ENCODE measurements at places on chromosomes 7 and 10. TPM values are rescaled to one million over a fixed set of nuclear protein-coding genes. Genes with fewer than 3 reads are reported as not detected.

- no peak overlapping the region for H3K4me3 ChIP-seq
- no peaks in the 10 kb centered on the region for H3K27me3 ChIP-seq
- no peak for DNase-seq
- H3K27ac ChIP-seq, result no peak overlapping the region
- H3K4me1 ChIP-seq, result peaks cover 10% of the 10 kb centered on the region
Observed at GRCh38 chr7:7220821-7221220, 38.5 kb downstream of the C1GALT1 start.

- no peak for DNase-seq
- H3K27ac ChIP-seq, result no peak overlapping the region
- H3K27me3 ChIP-seq, result no peaks in the 10 kb centered on the region
- H3K4me1 ChIP-seq, result no peaks in the 10 kb centered on the region
Observed at GRCh38 chr10:70560511-70560941, 42.0 kb downstream of the PRF1 start.

- no peaks in the 10 kb centered on the region for H3K27me3 ChIP-seq
- no peak overlapping the region for H3K27ac ChIP-seq
Observed at GRCh38 chr7:147053746-147054145, 937.1 kb downstream of the CNTNAP2 start.

- H3K36me3 ChIP-seq, result no peaks in the 10 kb centered on the region
- H3K27me3 ChIP-seq, result no peaks in the 10 kb centered on the region
- no peaks in the 10 kb centered on the region for H3K4me1 ChIP-seq
Observed at GRCh38 chr10:99888622-99889021, 106.2 kb downstream of the ABCC2 start.

DNA sequence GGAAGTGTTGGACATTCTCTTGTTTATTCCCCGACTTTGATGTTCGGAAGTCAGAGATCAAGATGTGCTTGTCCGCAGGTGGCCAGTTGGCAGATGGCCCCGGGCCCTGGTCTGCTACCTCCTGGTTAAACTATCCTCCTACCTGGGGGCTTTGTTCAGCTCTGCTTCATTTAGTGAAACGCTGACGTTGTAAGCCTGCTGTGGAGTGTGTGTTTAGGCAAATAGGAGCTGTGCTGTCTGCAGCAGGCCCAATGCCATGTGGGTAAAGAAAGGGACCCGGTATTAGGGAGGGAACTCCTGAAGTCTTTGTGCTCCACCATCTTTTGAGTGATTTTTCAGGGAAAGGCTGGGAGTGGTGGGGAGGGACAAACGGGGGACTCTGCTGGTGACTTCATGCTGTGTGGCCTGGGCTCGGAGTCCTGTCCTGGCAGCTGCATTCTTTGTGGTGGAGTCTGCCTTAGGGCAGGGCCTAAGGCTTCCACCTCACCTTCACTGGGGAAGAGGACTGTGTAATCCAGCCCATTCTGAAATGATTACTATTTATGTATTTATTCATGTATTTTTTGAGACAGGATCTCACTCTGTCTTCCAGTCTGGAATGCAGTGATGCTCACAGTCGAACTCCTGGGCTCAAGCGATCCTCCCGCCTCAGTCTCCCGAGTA, 171.1 kb upstream of the KLF6 start:
- no peaks in the 10 kb centered on the region for H3K27me3 ChIP-seq
- DNase-seq, result no peak
- no peak overlapping the region for H3K27ac ChIP-seq
- H3K36me3 ChIP-seq, result no peaks in the 10 kb centered on the region
- no peaks in the 10 kb centered on the region for H3K4me1 ChIP-seq
- H3K4me3 ChIP-seq, result no peak overlapping the region

DNA sequence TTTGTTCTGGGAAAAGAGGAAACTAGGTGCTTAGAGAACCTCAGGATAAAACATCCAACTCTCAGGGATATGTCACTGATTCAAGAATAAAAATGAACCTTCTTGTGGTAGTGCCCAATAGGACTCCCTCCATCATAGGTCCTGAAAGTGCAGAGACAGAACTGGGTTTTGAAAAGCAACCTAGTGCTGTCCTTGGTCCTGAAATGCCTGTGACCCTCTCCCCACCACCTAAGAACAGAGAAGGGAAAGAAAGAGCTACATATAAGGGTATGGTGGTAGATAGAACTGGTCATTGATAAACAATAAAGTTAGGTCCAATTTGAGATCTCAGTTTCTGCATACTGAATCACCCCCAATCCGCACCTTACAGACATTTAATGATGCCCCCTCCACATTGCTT, 953.3 kb downstream of the XPNPEP1 start:
- H3K4me1 ChIP-seq, result no peaks in the 10 kb centered on the region
- no peaks in the 10 kb centered on the region for H3K27me3 ChIP-seq
- H3K36me3 ChIP-seq, result no peaks in the 10 kb centered on the region
- no peak overlapping the region for H3K27ac ChIP-seq
- peak; percentile 51 for DNase-seq
- no peak overlapping the region for H3K4me3 ChIP-seq

- peaks cover 10% of the 10 kb centered on the region for H3K4me1 ChIP-seq
- H3K27me3 ChIP-seq, result no peaks in the 10 kb centered on the region
- H3K27ac ChIP-seq, result no peak overlapping the region
- no peak for DNase-seq
Observed at GRCh38 chr10:17907641-17908040, 44.1 kb upstream of the SLC39A12 start.

GRCh38 chr10:33085313-33085833, 127.3 kb upstream of the ITGB1 start:
- no peak overlapping the region for H3K4me3 ChIP-seq
- no peaks in the 10 kb centered on the region for H3K4me1 ChIP-seq
- no peaks in the 10 kb centered on the region for H3K27me3 ChIP-seq
- DNase-seq, result no peak
- no peak overlapping the region for H3K27ac ChIP-seq

DNA sequence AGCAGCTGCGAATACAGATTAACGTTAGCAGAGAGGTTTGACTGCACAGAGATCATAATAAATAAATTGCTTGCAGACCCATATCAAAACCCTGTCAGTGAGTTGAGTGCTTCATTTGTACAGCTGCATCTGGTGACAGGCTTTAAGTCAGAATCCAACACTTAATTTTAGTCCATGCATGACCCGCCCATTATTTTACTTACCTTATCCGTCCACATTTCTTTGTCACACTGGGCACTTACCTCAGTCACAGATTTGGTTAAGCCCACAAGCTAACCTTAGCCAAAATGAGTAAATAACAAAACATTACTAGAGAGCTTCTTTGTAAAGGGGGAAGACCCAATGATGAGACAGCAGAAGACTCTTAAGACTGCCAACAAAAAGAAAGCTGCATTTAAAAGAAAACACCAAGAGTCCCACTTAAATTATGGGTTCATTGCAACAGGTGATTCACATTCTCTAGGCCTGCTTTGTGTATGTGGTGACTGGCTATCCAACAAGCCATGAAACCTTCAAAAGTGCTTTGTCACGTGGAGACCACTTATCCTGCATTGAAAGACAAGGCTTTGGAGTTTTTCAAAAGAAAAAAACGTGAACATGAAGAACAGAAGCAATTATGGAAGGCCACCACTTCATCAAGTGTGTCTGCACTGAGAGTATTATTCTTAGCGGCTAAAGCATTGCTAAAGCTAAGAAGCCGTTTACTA, 32.2 kb downstream of the PHTF2 start:
- no peak for DNase-seq
- H3K36me3 ChIP-seq, result no peaks in the 10 kb centered on the region
- H3K4me1 ChIP-seq, result peaks cover 7% of the 10 kb centered on the region
- no peak overlapping the region for H3K27ac ChIP-seq
- no peaks in the 10 kb centered on the region for H3K27me3 ChIP-seq
- H3K4me3 ChIP-seq, result no peak overlapping the region

GRCh38 chr10:17225808-17226207, 2.2 kb upstream of the VIM start:
- peaks cover 5% of the 10 kb centered on the region for H3K36me3 ChIP-seq
- no peak overlapping the region for H3K4me3 ChIP-seq
- no peak overlapping the region for H3K27ac ChIP-seq
- H3K27me3 ChIP-seq, result no peaks in the 10 kb centered on the region
- H3K4me1 ChIP-seq, result peaks cover 14% of the 10 kb centered on the region
- no peak for DNase-seq

GRCh38 chr7:149733131-149733923, 40.1 kb downstream of the ZNF467 start:
- H3K27me3 ChIP-seq, result no peaks in the 10 kb centered on the region
- no peaks in the 10 kb centered on the region for H3K4me1 ChIP-seq
- no peak overlapping the region for H3K27ac ChIP-seq

The EBF3 gene
- not detected for total RNA-seq

The EIF5AL1 gene
- total RNA-seq, result 0.75 TPM

The DLG5 gene
- 158 TPM for total RNA-seq

The PNLIP gene
- not detected for total RNA-seq

The SMNDC1 gene
- 16.3 TPM for total RNA-seq
